ENCODE measurements at places on chromosomes 7 and 10. TPM values are rescaled to one million over a fixed set of nuclear protein-coding genes. Genes with fewer than 3 reads are reported as not detected.

Gene GIMAP1
- total RNA-seq = under 0.01 TPM

Gene CFAP69
- 4.4 TPM for total RNA-seq

Gene OR13A1
- total RNA-seq = not detected

Gene PRXL2A
- 14.9 TPM for total RNA-seq

Gene HOXA5
- total RNA-seq = 0.66 TPM

Gene INSYN2A
- total RNA-seq = 0.11 TPM

Gene CREB5
- 2.5 TPM for total RNA-seq

Gene UPK3B
- total RNA-seq = not detected

Gene PDE1C
- 0.12 TPM for total RNA-seq

Gene ABCB4
- 0.44 TPM for total RNA-seq

Gene FEZF1
- total RNA-seq = not detected

Gene SFMBT2
- total RNA-seq = 3.5 TPM

Gene SAP25
- not detected for total RNA-seq

Gene CTTNBP2
- 7.0 TPM for total RNA-seq

Gene GPR15LG
- not detected for total RNA-seq

Gene NSUN5
- 24.3 TPM for total RNA-seq

Gene OR2A12
- not detected for total RNA-seq

Gene ZNF425
- 1.9 TPM for total RNA-seq

Gene HMX2
- total RNA-seq = not detected

Gene ASB15
- total RNA-seq = not detected

Gene KCNMA1
- total RNA-seq = 169 TPM

Gene PTEN
- 198 TPM for total RNA-seq

Gene C10orf67
- 0.11 TPM for total RNA-seq

Gene FAM24A
- total RNA-seq = not detected

Gene CHST15
- 4.6 TPM for total RNA-seq

Gene PODXL
- 3.2 TPM for total RNA-seq

Gene LHFPL3
- total RNA-seq = 0.12 TPM

Gene TAS2R4
- total RNA-seq = 1.1 TPM

Gene TMEM184A
- total RNA-seq = 0.11 TPM

Gene CTAGE8
- total RNA-seq = 0.44 TPM

Gene PSTK
- total RNA-seq = 4.0 TPM

Gene TUBB8
- not detected for total RNA-seq

Gene GBX1
- total RNA-seq = not detected

All from uterine smooth muscle cell (primary cell).